ENCODE measurements at places on chromosomes 11 and 22.

DNA sequence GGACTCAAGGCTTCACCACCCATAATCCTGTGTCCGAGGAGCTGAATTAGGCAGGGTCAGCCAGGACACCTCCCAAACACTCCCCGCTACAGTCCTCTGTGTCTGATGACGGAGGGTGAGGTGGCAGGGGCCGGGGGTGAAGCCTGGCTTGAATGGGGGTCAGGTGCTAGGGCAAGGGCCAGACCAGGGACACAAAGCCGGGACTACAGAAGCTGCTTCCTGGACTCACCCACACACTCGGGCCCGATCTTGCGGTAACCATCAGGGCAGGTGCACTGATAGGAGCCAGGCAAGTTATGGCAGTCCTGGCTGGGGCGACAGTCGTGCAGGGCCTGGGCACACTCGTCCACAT lies 2.3 kb downstream of the EFEMP2 start:
- DNase-seq, result no peak

GRCh38 chr22:41217553-41218157 lies 12.5 kb downstream of the L3MBTL2 start:
- no peak for DNase-seq

GRCh38 chr11:73792584-73792983 lies 4.9 kb downstream of the MRPL48 start:
- DNase-seq, result no peak

GRCh38 chr22:28978863-28979796 lies 82.5 kb downstream of the C22orf31 start:
- DNase-seq, result no peak

DNA sequence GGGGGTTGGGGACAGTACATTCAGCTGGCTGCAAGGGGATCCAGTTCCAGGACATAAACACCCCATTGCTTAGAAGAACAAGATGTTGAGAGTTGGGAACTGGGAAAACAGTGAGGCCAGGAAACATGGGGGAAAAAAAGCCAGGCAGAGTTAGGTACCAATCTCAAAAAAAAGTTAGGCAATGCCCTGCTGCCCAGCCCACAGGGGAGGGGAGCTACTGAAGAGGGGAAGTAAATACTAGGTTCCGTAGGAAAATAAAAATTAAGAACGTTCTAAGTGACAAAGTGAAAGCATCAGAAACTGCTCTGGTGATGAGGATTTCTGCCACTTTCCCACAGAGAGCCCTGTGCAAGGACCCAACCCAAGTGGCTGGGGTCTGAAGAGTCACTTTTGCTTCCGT lies 12.0 kb downstream of the SPTBN2 start:
- no peak for DNase-seq

GRCh38 chr11:126284829-126285228 lies 1.9 kb downstream of the TIRAP start:
- DNase-seq, result no peak

DNA sequence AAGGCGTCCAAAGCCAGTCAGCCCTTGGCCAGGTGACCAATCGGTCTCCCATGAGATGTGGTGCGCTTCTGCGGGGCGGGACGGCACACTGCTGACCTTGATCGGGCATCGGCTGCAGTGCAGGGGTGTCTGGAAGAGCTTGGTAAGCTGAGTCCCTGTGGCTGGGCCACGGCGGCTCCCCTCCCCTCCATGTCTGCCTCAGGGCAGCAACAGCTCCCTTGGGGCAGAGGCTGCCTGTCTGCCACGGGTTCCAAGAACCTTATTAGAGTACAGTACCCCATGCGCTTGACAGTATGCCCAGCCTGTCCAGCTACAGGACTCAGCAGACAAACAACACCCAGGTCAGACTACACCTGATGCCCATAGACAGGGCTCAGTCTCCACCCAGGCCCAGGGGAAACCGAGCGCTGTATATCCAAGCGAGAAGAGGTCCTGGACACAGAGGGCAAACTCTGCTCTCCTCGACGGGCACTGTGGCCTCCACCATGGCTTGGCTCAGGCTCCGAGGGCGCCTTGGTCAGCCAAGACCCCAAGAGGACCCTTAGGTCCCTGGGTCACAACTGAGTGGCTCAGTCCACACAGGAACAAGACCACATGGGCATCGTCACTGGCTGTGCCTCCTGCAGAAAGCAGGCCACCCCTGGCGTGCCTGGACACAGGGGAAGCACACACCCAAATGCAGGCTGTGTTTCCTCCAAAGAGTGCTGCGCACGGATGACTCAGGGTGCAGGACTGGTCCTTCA lies 18.9 kb downstream of the TSPAN32 start:
- no peak for DNase-seq

- no peak for DNase-seq
Measured at GRCh38 chr11:69689484-69690319, 14.1 kb downstream of the FGF19 start.
